ENCODE measurements at places on chromosomes 2 and 18.

- no peak for DNase-seq
Measured at GRCh38 chr2:202941771-202942170, 29.7 kb downstream of the CARF start.

GRCh38 chr2:208163489-208163888, at the start of gene CRYGA:
TSS of gene CRYGA (minus strand) at chr2:208163589. CDS start at chr2:208163556, 33 bp downstream.
- no peak for DNase-seq

GRCh38 chr2:8657423-8658062, 24.3 kb upstream of the ID2 start:
- peak; percentile 18 for DNase-seq

DNA sequence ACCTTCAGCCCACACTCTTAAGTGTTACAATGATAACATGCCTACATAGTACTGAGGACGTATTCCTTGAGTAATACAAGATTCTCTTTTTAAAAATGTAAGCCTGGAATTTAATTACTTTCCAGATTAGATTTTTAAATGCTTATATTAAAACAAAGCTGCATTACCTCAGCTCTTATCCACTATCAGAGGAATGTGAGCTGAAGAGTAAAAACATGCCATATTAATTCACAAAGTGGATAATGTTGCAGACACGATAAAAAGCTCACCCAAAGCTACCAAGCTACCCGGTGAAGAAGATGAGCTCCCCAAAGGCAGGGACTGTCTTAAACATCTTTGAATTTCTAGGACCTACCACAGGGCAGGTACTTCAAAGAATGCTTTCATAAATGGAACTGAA, 107.8 kb downstream of the NOL10 start:
- no peak for DNase-seq

DNA sequence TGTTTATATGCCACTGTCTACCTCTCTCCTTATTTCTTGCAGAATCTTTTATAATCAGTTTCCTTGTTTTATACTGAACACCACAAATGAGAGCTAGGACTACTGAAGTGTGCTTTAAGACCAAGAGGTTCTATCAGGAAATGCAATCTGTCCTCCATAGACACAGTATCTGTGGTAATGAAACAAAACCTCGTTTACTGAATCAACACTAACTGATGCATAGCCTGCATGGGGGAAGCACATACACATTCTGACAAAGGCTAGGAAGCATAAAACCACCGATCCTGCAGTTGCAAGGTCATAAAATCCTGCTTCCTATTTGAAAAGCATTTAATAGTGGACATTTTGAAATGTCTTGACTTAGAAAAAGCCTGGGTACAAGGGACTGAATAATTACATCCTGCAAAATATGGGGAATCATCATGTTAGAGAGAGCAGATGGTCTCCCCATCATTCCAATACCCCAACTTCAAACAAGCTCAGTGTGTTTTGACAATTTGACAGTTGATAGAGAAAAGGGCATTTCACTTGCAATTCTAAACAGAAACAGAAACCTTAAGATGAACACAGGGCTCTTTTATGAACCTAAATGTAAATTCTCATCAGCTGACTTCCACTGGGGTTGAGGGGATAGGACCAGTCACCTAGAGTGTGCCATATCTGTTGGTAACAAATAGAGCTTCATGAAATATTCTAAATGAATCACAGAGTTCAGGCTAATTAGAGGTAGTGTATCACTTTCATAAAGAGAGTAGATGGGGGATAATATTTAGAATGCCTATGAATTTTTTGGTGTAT, 1845.6 kb upstream of the PIK3C3 start:
- no peak for DNase-seq

- DNase-seq: no peak
Measured at GRCh38 chr18:2192562-2192961, 378.7 kb downstream of the METTL4 start.

DNA sequence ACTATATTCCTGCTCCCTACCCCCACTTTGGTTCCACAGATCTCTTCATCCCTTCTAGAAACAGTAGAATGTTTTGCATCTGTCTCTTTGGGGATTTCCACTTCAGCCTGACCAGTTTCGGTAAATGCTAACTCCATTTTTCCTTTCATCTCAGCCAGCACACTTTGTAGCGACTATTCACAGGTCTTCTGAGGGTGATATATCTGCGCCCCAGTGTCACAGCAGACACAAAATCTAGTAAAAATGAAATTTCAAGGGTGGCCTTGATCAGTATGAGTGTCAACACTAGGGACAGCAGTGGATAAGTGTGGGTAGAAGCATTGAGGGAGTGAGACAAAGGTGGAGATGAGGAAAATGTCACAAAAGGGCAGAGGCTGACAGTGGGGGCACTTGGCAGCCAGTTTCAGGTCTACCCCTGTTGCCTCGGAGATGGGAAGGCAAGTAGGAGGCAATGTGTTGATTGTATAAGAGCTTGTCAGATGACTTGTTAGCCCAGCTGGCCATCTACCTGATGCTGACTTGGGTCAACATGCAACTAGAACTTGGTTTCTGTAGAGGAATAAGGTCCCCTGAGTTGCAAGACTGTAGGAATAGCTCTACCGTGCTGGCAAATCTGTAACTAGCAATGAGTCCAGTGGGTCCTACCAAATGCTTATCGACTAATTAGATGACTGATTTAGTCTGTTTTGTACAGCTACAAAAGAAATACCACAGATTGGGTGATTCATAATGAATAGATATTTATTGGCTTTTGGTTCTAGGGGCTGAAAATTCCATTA, 60.7 kb downstream of the CXCR4 start:
- DNase-seq: peak; percentile 37

- no peak for DNase-seq
Measured at GRCh38 chr18:73683409-73684238, 464.0 kb downstream of the FBXO15 start.

GRCh38 chr2:191670076-191670475, 7.9 kb upstream of the NABP1 start:
- no peak for DNase-seq

GRCh38 chr2:30504731-30505130, 57.7 kb downstream of the LCLAT1 start:
- no peak for DNase-seq

GRCh38 chr2:102356381-102356712, 751 bp downstream of the IL18R1 start:
- no peak for DNase-seq
